ENCODE measurements at places on chromosomes 12 and 14.

DNA sequence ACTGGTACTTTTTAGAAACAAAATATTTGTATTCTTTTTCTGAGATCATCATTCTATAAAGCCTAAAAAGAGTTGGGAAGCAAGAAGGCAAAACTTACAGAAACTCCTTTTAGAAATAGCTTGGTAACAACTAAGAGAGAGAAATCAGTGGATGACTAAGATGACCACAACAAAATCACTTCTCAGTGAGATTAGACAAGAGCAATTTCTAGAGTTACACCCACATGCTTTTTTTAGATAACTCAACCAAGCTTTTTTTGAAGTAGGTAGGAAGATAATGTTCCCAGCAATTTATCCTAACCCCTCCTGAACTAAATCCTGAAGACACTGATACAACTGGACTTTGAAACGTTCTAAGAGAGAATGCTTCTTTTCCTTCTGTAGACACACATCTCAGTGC, 576.4 kb downstream of the SLC6A15 start:
- no peak for DNase-seq

DNA sequence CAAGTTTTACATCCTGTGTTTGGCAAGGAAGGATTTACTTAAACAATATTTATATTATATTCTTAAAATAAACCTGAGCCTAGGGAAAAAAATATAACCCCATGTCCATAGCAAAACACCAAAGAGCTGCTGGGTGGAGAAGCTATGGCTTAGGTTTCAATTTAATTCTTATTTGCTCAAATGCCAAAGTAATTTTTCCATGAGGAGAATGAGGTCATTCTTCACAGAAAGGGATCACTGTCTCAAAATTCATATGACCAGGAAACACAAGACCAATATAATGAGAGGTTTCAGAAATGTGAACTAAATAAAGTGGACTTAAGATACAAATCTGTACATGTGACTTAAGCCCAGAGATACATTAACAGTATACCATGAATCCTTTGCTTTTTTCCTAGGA, 195.0 kb downstream of the PHLDA1 start:
- DNase-seq, result no peak

GRCh38 chr14:77582511-77582910, 33.9 kb downstream of the SPTLC2 start:
- DNase-seq, result no peak

- peak; percentile 39 for DNase-seq
These were observed 69.2 kb upstream of the ARID2 start for GRCh38 chr12:45660330-45660729.

DNA sequence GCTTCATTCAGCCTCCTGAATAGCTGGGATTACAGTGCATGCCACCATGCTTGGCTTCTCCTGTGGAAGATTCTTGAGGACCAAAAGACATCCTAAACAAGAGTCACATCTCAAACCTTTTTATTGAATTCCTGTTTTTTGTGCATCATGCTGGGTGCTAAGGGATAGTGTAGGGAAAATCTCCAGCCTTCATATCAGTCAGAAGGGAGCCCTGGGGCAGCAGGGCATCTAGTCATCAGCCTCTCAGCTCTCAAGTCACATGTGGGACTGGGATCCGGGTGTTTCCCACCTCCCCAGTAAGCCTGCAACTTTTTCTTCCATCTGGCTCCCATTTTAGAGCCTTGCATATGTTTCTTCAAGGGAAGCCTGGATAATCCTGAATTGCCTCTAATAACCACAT, 25.1 kb upstream of the OASL start:
- DNase-seq, result no peak

GRCh38 chr12:79069009-79069408, 204.4 kb downstream of the SYT1 start:
- DNase-seq, result no peak

All from iPS-NIHi11 (cell line).